ENCODE measurements at places on chromosomes 16 and 17. TPM values are rescaled to one million over a fixed set of nuclear protein-coding genes. Genes with fewer than 3 reads are reported as not detected.

Gene KRTAP9-4
- not detected for total RNA-seq

Gene TBX6
- total RNA-seq = 0.14 TPM

Gene MEIOC
- not detected for total RNA-seq

Gene YBX2
- total RNA-seq = not detected

Gene CA10
- total RNA-seq = 1.4 TPM
